CD4-positive, alpha-beta T cell treated with Interleukin-6 at 100 ng/mL for 8 hours (primary cell): ENCODE measurements at places on chromosomes 13 and 19.

DNA sequence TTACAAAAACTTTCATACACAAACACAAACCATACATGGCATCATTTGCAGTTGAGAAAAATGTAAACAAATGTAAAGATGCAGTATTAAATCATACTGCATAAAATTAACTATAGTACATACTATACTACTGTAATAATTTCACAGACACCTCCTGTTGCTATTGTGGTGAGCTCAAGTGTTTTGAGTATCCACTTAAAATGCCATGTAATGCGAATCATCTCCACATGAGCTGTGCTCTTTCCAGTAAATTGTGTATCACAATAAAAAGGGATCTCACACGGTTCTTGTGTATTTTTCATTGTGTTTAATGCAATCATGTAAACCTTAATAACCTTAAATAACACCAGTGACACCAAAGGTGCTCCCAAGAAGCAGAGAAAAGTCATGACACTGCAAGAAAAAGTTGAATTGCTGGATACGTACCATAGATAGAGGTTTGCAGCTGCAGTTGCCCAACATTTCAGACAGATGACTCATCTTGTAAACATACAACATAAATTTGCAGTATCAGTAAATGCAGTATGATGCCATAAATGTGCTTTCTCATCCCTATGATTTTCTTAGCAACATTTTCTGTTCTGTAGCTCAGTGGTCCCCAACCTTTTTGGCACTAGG, 166.6 kb downstream of the RAP2A start:
- no peak for DNase-seq

DNA sequence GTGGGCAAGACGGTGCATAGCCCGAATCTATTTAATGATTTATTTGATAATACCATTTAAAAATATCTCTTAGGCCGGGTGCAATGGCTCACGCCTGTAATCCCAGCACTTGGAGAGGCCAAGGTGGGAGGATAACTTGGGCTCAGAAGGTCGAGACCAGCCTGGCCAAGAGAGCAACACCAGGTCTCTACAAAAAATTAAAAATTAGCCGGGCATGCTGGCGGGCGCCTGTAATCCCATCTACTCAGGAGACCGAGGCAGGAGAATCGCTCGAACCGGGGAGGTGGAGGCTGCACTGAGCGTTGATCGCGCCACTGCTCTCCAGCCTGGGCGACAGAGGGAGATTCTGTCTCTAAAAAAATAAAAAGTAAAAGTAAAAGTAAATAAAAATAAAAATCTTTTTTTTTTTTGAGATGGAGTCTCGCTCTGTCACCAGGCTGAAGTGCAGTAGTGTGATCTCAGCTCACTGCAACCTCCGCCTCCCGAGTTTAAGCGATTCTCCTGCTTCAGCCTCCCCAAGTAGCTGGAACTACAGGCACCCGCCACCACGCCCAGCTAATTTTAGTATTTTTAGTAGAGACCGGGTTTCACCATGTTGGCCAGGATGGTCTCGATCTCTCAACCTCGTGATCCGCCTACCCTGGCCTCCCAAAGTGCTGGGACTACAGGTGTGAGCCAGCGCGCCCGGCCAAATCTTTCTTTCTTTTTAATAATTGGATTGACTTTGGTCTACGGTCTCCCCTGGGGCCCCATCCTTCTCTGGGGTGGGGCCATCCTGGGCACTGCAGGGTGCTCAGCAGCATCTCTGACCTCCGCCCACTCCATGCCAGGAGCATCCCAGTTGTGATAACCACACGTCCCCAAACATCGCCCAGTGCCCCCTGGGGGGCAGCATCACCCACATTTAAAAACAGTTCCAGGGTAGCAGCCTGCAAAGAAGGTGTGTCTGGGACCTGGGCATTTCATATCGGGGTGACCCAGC, 90.7 kb downstream of the GNG7 start:
- DNase-seq, result no peak

- no peak for DNase-seq
Measured at GRCh38 chr13:112907871-112908331, 61.1 kb upstream of the MCF2L start.

- no peak for DNase-seq
Measured at GRCh38 chr19:33458171-33458633, 63.4 kb downstream of the PEPD start.

DNA sequence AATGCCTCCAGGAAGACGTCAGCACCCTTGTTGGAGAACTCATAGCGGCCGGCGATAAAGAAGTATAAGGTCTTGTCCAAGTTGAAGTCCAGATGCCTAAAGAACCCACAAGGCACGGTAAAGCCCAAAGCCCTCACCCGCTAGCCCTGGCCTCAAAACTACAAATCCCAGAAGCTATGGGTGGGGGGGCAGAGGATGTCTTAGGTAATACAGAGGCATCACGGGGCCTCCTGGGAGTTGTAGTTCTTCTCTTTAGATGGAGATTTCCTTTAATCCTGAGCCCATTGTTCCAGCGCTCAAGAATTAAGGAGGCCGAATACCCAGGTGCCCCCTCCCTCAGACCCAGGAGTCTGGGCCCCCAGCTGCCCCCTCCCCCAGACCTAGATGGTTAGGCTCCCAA, 10.8 kb downstream of the GYS1 start:
- no peak for DNase-seq

DNA sequence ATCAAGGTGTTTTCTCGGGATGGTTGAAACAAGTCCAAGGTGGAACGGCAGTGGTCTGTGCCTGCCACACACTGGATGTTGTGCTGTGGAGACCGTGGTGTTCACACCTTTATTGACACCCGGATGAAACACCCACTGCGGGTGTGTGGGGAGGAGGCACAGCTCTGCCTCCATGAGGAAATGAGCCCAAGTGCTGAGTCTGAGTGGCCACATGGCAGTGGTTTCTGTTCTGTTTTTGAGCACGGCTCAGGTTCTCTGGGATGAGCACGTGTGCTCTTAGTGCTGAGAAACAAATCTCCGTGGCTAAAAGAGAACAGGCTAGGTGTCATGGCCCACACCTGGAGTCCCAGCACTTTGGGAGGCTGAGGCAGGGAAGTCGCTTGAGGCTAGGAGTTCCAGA, 29.5 kb downstream of the UPF1 start:
- DNase-seq, result no peak

DNA sequence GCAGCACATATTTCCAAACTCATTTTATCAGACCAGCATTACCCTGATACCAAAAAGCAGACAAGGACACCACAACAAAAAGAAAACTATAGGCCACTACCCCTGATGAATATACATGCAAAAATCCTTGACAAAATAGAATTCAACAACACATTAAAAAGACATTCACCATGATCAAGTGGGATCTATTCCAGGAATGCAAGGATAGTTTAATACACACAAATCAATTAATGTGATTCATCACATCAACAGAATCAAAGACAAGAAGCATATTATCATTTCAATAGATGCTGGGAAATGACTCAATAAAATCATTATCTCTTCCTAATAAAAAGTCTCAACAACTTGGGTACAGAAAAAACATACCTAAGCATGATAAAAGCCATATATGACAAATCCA, 11.2 kb downstream of the ZNF347 start:
- DNase-seq, result no peak

DNA sequence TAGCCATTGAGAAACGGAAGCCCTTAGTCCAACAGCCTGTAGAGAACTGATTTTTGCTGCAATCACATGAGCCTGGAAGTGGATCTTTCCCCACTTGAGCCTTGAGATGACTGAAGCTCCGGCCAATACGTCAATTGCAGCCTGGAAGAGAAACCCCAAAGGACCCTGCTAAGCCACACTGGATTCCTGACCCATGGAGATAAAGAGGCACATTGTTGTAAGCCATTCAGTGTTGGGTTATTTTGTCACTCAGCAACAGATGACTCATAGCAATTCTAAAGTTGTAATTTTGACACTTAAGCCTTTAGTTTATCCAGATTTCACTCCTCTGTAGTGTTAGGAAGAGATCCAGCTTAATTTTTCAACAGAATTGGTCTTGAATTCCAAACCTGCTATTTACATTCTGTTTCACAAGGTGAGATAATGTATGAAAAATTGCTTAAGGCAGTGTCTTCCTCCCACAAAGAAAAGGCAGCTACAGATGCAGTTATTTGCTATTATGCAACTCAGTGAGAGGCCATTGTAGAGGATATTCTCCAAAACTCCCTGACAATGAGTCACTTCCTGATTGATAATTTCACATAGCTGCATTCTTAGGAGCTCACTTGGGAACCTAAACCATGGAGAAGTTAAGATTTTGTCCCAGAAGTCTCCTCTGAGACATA, 59.4 kb upstream of the TSHZ3 start:
- no peak for DNase-seq

- DNase-seq, result no peak
Measured at GRCh38 chr19:17107546-17108452, 32.2 kb downstream of the MYO9B start.

GRCh38 chr13:33174931-33175330, 110.6 kb downstream of the STARD13 start:
- no peak for DNase-seq

DNA sequence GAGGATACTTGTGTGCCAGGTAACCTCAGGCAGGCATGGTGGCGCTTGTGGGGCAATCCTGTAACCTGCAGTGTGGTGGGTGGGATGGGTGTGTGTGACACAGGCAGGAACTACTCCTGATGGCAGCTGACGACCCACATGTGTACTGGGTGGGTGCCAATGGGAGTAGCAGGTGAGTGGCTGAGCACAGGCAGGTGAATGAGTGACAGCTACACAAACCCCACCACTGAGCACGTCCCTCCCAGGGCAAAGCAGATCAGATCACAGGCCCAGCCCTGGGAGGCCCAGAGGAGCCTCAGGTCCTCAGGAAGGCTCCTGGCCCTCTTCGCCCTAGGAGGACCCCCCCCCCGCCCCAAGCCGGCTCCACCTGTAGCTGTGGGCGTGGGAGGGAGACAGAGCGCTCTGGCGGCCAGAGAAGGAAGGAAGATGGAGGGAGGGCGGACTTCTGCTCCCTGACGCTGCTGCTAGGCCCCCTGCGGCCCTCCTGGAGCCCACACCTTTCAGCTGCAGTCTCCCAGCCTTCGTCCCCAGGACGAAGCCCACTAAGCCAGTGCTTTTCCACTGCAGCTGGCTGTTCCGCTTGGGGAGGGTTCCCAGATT, 1.3 kb upstream of the ZNF181 start:
- no peak for DNase-seq

- no peak for DNase-seq
Measured at GRCh38 chr19:38718747-38719543, 25.3 kb downstream of the CAPN12 start.

- no peak for DNase-seq
Measured at GRCh38 chr19:1843646-1844394, 4.5 kb downstream of the REXO1 start.

- DNase-seq, result no peak
Measured at GRCh38 chr19:39138221-39139211, 12.9 kb downstream of the PAK4 start.

DNA sequence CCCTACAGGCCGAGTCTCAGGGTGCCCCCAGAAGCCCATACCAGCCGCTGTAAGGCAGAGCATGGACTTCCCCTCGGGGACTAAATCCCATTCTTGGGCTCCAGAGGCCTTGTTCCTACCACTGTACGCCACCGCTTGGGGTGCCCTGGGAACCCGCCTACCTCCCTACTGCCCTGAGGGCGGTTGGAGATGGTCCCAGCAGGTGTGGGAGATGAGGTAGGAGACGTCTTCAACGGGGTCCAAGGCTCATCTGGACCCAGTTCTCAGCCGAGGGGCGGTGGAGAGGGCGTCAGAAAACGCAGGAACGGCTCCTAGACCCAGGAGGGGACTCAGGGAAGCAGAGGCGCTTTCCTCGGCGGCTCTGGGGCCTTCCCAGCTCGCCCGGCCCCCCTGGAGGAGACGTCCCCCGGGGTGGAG, 833 bp upstream of the ZIK1 start:
- no peak for DNase-seq

GRCh38 chr13:25147638-25148401, 24.3 kb downstream of the AMER2 start:
- no peak for DNase-seq

GRCh38 chr19:45578861-45579260, 5.7 kb downstream of the OPA3 start:
- DNase-seq, result no peak

- DNase-seq, result no peak
Measured at GRCh38 chr19:3359919-3360420, 6.4 kb upstream of the NFIC start.

- no peak for DNase-seq
Measured at GRCh38 chr19:1577090-1577928, 9.2 kb upstream of the MEX3D start.

DNA sequence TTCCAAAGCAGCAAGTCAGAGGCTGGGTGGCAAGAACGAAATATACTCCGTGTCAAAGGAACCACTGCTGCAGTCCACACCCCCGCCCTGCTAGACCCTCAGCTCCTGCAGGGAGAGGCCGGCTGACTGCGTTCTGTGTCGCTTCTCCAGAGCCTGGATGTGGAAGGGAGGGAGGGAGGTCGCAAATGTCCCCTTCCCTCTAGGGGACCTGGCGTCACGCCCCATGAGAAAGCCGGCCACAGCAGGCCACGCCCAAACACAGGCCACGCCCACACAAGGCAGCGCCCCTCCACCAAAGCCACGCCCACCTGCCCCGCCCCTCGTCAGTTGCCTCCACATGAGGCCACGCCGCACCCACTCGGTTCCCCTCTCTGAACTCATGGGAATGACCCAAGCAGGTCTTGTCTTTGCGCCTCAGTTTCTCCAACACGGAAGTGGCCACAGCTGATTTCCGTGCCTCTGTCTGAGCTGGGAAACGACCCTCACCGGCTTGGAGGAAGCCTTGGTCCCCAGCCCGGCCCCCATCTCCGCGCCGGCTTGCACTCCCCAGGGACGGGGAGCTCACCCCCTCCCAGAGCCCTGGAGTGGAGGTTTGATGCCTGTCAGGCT, 38.4 kb upstream of the TCF3 start:
- DNase-seq, result peak; percentile 31

GRCh38 chr13:40084934-40085333, 429.5 kb downstream of the COG6 start:
- no peak for DNase-seq

GRCh38 chr19:45351401-45351952, 10.9 kb downstream of the KLC3 start:
- DNase-seq, result no peak

DNA sequence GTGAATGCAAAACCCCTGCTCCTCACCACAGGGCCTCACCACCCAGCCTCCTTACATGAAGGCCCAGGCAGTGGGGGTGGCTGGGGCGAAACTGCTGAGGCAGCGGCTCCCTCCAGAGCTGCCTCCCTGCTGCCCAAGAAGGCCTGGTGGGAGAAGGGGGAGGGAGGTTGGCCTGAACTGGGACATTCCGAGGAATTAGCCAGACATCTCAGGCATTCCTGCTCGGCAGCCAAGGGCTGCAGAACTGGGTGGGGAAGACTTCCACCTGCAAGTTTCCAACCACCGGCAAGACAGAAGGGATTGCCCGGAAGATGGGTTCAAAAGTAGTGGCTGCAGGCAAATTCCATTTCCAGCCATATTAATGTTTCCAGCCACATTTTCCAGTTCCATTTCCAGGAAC, 2.3 kb upstream of the PSPN start:
- no peak for DNase-seq

- DNase-seq, result no peak
Measured at GRCh38 chr13:48402325-48402932, 10.5 kb downstream of the LPAR6 start.
